ENCODE measurements at places on chromosomes 1 and 21.
A peak's percentile ranks its signal among the peaks of the same experiment; 100 is the strongest.

GRCh38 chr1:79847700-79848099, 841.2 kb upstream of the ADGRL4 start:
- DNase-seq: no peak

DNA sequence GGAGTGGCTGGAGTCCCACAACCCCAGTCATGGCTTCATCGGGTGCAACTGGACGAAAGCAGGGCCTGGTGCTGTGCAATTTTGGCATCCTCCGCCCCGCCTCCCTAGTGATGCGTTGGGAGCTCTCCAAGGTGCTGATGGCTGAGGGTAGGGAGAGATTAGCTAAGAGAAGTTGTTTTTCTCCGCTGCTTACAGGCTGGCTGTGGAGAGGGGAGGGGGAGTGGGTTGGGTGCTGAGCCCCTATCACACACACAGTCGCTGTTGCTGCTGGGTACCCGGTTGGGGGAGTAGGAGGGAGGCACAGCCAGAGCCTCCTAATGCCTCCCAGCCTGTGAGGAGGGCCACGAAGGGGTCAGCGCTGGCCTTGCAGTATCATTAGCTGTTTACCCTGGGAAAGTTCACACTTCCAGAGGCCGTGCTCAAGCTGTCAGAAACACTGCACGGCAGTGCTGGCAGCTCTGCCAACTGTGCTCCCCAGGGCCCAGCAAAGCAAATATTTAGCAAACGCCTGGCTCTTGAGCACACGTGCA, 110.0 kb downstream of the GRIK3 start:
- DNase-seq: peak; percentile 34

DNA sequence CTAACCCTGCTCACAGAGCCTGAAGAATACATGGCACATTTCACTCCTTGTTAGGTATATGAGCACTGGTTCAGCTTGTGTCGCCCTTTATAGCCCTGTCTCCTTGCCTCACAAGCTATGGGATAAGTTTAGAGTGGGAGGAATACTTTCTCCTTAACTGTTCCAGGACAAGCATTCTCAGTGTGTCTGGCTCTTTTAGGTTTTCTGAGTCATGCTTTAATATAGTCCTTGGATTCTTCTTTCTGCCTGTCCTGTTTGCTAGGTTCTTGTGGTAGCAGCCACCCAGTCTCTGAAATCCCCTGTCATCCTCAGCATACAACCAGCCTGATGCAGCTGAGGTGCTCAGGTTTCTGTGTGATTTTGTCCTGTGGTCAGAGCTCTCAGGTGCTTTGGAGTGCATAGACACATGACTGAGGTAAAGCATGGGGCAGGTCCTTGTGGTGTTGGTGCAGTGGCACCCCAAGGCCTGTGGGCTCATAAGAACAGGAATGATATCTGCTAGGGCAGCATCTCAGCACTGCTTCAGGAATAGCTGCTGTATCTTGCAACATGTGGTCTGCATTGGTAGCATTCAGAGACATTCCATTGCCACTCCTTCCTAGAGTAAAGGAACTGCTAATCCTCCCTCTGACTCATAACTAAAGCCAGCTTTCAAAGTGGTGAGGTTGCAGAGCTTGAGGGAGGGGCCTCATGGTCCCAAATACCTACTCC, 14.2 kb upstream of the CASQ2 start:
- DNase-seq: no peak

DNA sequence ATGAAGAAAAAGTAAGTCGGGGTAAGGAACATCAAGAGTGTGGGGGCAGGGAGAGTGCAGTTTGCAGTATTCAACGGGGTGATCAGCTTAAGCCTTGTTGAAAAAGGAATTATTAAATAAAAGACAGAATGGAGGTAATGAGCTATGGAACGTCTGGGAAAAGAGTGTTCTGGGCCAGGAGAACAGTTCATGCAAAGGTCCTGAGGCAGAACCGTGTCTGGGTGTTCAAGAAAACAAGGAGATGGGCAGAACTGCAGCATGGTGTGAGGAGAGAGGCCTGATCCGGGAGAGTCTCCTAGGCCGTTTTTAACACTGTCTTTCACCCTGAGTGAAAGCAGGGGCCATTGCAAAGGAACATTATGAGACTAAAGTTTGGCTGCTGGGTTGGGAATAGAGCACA, 20.2 kb downstream of the OVGP1 start:
- no peak for DNase-seq

- DNase-seq: no peak
Measured at GRCh38 chr1:2896824-2897223, 95.3 kb upstream of the TTC34 start.

DNA sequence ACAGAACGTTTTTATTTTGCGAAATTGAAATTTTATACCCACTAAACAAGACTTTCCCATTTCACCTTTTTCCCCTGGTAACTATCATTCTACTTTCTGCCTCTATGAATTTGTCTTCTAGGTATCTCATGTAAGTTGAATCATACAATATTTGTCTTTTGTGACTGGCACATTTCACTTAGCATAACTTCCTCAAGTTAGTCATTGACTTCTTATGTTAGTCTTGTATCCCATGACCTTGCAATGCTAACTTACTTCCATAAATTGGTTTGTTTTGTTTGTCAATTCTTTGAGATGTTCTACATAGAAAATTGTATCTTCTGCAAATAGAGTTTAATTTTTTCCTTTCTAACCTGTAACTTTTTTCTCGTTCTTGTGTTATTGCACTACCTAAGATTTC, 26.9 kb downstream of the SH3BP5L start:
- DNase-seq: no peak

- DNase-seq: no peak
Measured at GRCh38 chr1:241115784-241116183, 241.2 kb downstream of the RGS7 start.

DNA sequence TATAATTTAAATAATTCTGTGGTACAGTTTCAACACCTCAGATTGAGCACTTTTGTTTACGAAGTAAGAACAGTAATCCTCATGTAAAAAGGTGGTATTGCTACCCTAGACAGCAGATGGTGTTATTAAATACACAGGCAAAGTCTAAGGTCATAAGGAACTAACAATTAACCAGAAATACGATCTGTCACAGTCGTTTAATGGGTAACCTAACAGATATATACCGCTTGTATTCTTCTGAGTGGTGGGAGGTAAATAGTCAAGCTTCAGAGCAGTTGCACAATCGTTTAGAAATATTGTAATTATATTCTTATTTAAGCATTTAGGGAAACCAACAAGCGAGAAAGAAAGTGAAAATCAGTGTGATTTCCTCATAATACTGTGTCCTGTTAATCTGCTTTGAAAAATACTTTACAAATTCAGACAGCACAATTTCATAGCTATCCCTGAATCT, 9.8 kb upstream of the IRF2BP2 start:
- no peak for DNase-seq

- DNase-seq: no peak
Measured at GRCh38 chr1:36506276-36506920, 23.7 kb upstream of the CSF3R start.

GRCh38 chr1:192546596-192547190, 28.9 kb upstream of the RGS1 start:
- no peak for DNase-seq

- no peak for DNase-seq
Measured at GRCh38 chr1:240149484-240150094, 57.9 kb downstream of the FMN2 start.

- DNase-seq: no peak
Measured at GRCh38 chr1:110875216-110875731, 2.3 kb downstream of the CD53 start.

DNA sequence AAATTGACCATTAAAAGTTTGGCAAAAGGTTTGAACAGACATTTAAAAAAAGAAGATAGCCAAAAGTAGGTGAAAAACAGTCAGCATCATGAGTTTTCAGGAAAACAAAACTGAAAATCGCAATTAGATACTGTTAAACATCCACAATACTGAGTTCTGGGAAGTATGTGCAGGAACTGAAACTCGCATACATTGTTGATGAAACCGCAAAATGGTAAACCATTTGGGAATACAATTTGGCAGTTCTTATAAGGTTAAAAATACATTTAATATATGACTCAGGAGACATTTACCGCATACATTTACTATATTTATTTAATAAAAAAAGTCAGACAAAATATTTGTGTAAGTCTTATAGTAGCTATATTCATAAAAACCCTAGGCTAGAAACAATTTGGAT, 393.2 kb downstream of the COL11A1 start:
- no peak for DNase-seq

Measured in GM12892 (cell line).